ENCODE measurements at places on chromosomes 12 and 14. TPM values are rescaled to one million over a fixed set of nuclear protein-coding genes. Genes with fewer than 3 reads are reported as not detected.

- H3K4me1 ChIP-seq, result no peaks in the 10 kb centered on the region
- no peaks in the 10 kb centered on the region for H3K27me3 ChIP-seq
- no peak overlapping the region for H3K4me3 ChIP-seq
- H3K27ac ChIP-seq, result no peak overlapping the region
- no peaks in the 10 kb centered on the region for H3K36me3 ChIP-seq
These were observed 129.9 kb upstream of the PDZRN4 start for GRCh38 chr12:41058266-41058665.

RNASE7 gene
- not detected for total RNA-seq

A2M gene
- not detected for total RNA-seq

GRCh38 chr14:96894966-96895365 is 97.8 kb downstream of the VRK1 start:
- no peaks in the 10 kb centered on the region for H3K27me3 ChIP-seq
- H3K36me3 ChIP-seq, result peaks cover 3% of the 10 kb centered on the region
- H3K4me3 ChIP-seq, result no peak overlapping the region
- no peak overlapping the region for H3K27ac ChIP-seq
- H3K4me1 ChIP-seq, result no peaks in the 10 kb centered on the region

LRFN5 gene
- total RNA-seq, result not detected

- no peak overlapping the region for H3K27ac ChIP-seq
- H3K36me3 ChIP-seq, result peaks cover 2% of the 10 kb centered on the region
- no peak overlapping the region for H3K4me3 ChIP-seq
- DNase-seq, result no peak
- peaks cover 11% of the 10 kb centered on the region for H3K4me1 ChIP-seq
- H3K27me3 ChIP-seq, result no peaks in the 10 kb centered on the region
These were observed 46.5 kb downstream of the NT5DC3 start for GRCh38 chr12:103794309-103795213.

- H3K4me3 ChIP-seq, result peak overlapping the region; percentile 69
- H3K4me1 ChIP-seq, result peaks cover 13% of the 10 kb centered on the region
- DNase-seq, result no peak
- H3K36me3 ChIP-seq, result no peaks in the 10 kb centered on the region
- H3K27ac ChIP-seq, result no peak overlapping the region
- peaks cover 22% of the 10 kb centered on the region for H3K27me3 ChIP-seq
These were observed 82.0 kb upstream of the HMGA2 start for GRCh38 chr12:65742018-65743010.

Data from activated CD8-positive, alpha-beta T cell treated with anti-CD3 and anti-CD28 coated beads, Interleukin-2, amount 10 ng/mL, durations not matched to agents 7 days and 5 days (primary cell).